ENCODE measurements at places on chromosomes 1 and 21.

DNA sequence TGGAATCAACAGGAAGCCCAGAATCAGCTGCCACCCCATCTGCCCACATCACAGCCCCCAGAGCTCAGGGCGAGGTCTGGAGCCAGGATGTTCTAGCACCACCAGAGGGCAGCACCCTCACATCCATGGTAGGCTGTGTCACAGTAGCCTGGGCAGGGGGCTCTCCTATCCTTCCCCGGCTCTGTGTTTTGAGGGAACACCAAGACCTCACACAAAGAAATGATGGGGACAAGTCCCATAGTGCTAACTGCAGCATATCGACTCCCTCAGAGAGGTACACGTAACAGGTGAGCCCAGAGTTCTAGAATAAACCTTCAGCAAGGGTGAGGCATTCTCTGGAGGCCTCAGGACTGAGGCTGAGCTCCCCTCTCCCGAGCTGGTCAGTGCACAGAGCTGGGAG, 2.3 kb upstream of the KCNC4 start:
- DNase-seq: peak; percentile 75

- DNase-seq: no peak
Observed at GRCh38 chr1:181260271-181260670, 171.8 kb downstream of the IER5 start.

DNA sequence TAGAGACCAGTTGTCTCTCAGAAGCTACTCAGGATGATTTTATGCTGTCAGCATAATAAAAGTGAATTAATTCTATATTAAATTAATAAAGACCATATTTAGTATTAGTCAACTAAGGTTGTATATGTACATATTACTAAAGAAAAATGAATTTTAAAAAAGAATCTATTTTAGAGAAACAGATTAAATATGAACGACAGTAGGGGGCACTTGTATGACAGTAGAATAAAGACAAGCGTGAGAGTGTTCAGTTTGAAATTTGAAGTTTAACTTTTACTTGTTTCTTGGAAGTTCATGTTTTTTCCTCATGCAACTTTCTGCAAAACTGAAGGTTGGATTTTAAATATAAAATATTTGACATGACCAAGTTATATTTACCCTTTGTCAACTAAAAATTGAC, 67.9 kb upstream of the MACF1 start:
- no peak for DNase-seq

DNA sequence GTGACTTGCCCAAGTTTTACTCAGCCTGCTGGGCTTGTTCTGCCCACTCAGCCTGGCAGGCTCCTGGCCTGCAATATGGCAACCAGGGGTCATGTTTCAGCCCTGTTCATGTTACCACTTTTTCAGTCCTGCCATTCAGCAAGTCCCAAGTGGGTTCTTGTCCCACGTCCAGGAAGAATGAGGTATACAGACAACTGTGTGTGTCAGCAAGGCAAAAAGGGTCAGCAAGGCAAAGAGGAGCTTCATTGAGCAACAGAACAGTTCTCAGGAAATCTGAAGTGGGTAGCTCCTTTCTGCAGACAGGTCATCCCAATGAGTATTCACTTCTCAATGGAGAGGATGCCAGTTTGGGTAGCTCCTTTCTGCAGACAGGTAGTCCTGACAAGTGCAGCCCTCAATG, 1233.3 kb upstream of the B3GALT2 start:
- DNase-seq: no peak

GRCh38 chr1:229888561-229889001, 178.5 kb upstream of the GALNT2 start:
- DNase-seq: no peak

GRCh38 chr21:43325968-43326715, 100.8 kb downstream of the SIK1 start:
- DNase-seq: no peak

GRCh38 chr21:25191141-25191540, 416.1 kb downstream of the MRPL39 start:
- no peak for DNase-seq

Measured in T-helper 2 cell (primary cell).